ENCODE measurements at places on chromosomes 16 and 17. TPM values are rescaled to one million over a fixed set of nuclear protein-coding genes. Genes with fewer than 3 reads are reported as not detected.

The NOTUM gene
- total RNA-seq: under 0.01 TPM

- DNase-seq: peak; percentile 100
These were observed 2.3 kb downstream of the BORCS6 start for GRCh38 chr17:8187517-8188262.

The ABCC3 gene
- total RNA-seq: 14.5 TPM

DNA sequence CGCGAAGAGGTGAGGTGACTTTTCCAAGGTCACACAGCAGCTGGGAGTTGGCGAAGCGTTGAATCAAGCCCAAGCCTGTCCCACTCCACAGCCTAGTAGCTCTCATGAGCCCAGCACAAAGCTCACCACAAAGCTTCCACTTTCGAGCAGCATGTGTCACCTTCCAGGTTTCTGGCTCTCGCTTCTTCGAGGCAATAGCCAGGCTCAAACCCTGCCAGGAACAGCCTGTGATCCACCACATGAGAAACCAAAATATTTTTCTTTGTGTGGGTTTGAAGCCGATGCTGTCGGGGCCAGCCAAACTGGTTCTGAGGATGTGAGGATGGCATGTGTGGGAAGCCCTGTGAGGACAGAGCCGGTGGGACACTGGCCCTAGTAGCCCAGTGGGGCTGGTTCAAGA is 68.1 kb downstream of the COG7 start:
- DNase-seq: no peak

The RTN4RL1 gene
- total RNA-seq: 0.43 TPM

The CD2BP2 gene
- total RNA-seq: 40.6 TPM

GRCh38 chr17:78678222-78678557 is 101.0 kb upstream of the DNAH17 start:
- DNase-seq: no peak

DNA sequence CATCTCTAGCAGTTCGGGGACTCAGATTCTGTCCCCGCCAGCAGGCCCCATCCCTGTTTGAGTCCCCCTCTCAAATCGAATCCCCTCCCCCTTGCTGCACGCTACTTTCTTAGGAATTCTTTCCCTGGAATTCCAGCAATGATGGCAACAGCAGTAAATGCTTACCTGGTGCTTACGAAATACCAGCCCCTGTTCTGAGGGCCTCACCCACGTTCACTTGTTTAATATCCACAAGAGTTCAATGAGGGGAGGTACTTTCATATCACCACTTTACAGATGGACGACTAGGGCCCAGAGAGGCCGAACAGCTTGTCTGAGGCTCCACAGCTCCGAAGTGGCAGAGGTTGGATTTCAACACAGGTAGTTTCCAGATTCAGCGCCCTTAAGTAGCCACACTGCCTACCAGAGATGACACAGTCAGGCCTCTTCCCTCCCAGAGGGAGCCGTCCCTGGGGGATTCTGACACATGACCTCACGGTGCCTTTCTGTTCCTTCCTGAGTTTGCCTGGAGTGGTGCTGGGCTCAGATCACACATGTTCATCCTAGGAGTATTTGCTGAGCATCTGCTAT is 120.7 kb upstream of the GSE1 start:
- DNase-seq: no peak

- DNase-seq: no peak
These were observed 75.7 kb downstream of the SPAG9 start for GRCh38 chr17:51044976-51045375.

The SLC52A1 gene
- 0.43 TPM for total RNA-seq

The STRADA gene
- 23.2 TPM for total RNA-seq

The IRX3 gene
- 0.86 TPM for total RNA-seq
